Activated CD4-positive, alpha-beta T cell treated with anti-CD3 and anti-CD28 coated beads for 36 hours (primary cell): ENCODE measurements at places on chromosomes 2 and 18.

- DNase-seq = peak; percentile 73
Measured at GRCh38 chr18:32549248-32550110, 78.8 kb upstream of the GAREM1 start.

DNA sequence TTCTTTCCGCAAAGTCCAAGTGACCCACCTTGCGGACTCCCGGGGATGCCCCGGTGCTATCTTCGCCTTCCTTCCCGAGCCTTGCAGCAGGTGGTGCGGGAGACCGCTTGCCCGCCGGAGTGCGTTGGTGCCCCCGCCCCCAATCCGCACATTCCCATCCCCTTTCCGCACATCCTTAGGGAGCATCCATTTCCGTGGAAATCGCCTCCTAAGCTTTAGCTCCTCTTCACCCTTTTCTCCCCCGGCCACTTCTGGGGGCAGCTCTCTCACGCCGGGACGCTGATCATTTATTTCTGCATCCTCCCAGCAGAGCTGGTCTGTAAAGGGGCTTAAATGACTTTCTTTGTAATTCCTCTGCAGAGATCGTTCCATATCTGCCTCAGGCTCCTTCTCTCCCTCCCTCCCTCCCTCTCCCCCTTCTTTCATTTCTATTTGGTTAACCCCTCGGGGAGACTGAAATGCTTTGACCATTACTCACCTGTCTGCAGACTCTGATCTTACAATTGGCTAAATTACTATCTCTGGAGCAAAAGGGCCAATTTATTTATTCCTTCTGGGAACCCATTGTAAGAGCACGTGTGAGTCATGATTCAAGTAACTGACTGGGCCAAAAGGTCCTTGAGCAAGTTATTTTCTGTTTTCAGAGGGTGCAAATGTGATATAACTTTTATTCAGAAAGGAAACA is 1.3 kb upstream of the LYPD1 start:
- no peak for DNase-seq

- DNase-seq = peak; percentile 52
Measured at GRCh38 chr2:130341562-130342019, 1.1 kb upstream of the IMP4 start.

GRCh38 chr18:9334973-9335696 is 562 bp downstream of the TWSG1 start:
- DNase-seq = peak; percentile 61

DNA sequence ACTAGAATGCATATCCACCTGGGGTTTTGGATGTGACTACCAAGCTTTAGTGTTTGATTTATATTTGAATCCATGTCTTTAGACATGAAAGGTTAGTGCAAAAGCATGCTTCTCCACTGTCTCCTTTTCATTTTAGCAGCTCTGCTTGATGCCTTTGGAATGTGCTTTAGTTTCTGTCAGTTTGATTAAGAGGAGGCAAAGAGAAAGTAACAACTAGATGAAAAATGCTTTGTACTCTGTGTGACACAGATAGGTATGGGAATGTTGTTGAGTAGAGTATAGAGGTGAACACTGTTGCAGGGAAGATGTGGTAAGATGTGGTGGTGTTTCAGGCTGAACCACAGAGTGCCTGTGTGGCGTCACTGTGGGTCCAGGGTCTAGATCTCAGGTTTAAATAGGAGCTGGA is 19.8 kb downstream of the PIK3C3 start:
- peak; percentile 39 for DNase-seq
